ENCODE measurements at places on chromosomes 5 and 9.

DNA sequence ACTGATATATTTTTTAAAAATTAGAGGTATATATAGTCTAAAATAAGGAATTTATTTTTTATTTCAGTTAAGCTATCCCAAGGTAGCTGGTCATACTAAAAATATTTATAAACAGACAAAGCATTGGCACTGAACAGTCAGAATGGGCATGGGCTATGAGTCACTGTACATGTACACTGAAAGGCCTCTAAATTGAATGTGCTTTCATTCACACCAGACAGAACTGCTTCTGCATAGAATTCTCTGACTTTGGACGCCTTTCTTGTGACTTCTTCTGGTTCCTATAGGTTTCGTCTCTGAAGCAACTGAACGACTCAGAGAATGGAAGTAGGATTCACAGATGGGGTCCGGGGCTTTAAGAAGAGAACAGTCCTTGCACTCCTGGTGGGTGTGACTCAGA is 394.8 kb upstream of the MEF2C start:
- DNase-seq = no peak

- DNase-seq = no peak
Observed at GRCh38 chr9:128494108-128494745, 10.3 kb upstream of the GLE1 start.

DNA sequence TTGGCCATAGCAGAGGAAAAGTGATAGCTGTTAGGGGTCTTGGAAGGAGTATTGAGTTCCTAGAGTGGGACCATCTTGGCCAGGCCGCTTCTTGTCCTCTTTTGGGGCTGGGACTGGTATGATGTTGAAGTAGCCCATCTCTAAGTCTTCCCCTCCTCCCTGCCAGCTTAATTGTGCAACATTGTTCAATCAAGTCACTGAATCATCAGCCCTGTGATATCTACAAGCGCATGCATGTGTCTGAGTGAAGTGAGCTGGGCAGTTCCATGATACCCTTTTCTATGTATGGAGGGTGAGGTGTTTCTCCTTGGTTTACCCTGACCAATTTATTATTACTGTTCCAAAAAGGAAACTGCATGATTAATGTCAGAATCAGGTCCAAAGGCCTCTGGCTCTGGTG is 112.2 kb downstream of the C9orf152 start:
- DNase-seq = no peak

GRCh38 chr5:57887851-57888621 is 405.4 kb upstream of the ACTBL2 start:
- no peak for DNase-seq

DNA sequence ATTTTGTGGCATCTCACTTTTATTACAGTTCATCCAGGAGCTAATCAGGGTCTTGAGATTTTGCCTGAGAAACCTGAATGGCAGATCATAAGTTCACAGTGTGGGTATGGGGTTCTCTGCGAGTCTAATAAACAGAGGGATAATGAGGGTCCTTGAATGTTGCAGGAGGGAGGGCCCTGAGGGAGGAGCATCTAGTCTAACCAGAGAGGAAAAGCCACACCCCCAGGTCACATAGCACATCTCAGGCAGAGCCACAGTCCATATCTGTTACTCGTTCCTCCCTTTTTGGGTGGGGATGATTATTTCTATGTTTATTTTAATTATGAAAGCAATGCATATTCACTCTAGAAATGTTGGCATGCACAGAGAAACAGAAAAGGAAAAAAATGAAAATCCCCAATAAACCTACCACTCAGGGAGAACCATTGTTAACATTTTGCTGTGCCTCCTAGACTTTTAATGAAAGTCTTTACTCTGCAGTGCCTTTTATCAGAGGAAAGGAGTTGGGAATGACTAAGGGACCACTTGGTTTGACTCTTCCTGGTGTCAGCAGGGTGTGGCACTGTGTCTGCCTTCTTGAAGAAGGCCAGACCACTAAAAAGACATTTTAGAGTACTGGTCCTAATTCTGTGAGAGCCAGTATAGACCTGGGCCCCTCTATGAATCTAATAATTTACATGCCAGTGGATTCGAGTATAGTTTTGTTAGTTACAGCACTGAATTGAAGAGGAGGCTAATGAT is 2.8 kb downstream of the GALNT12 start:
- no peak for DNase-seq

DNA sequence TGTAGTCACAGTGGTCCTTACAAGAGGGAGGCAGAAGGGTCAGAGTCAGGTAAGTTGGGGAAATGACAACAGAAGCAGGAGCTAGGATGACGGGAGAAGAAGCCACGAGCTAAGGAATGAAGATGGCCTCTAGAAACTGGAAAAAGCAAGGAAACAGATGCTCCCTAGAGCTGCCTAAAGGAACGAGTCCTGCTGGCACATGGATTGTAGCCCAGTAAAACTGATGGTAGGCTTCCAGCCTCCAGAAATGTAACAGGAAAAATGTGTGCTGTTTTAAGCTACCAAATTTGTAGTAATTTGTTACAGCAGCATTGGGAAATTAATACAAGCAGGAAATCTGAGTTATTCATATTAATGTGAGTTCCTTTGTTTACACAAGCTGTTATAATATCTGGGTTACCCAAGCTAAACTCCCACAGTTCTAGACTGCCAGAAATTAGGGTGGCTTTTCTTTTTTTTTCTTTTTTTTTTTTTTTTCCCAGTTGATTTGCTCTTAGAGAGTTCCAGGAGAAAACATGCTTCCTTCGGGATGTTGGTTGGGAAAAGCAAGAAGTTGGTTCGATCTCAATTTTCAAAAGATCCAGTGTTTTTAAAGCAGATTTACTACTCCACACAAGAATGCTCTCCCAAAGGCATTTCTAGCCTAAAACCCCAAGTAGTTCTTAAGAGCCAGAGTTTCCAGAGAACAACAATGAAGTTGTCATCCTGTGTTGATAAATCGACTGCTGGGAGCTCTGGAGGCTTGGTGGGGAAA is 400.0 kb upstream of the SLC24A2 start:
- no peak for DNase-seq

DNA sequence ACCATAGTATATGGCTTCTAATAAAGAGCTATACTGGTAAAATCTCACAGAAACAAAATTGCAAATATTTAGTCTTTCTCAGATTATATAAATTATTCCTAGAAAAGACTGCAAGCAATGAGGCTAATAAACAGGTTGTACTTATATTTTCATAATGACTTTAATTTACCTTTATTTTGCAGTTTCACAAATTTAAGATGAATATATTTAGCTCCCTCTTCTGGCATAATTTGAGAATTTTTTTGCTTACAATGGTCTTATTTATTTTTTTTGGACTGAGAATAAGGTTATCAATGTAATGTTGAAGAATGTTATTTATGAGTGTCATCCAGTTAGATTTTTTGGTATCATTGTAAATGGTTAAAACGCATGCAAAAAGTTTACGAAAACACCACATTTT is 56.7 kb downstream of the PIK3R1 start:
- DNase-seq = no peak

DNA sequence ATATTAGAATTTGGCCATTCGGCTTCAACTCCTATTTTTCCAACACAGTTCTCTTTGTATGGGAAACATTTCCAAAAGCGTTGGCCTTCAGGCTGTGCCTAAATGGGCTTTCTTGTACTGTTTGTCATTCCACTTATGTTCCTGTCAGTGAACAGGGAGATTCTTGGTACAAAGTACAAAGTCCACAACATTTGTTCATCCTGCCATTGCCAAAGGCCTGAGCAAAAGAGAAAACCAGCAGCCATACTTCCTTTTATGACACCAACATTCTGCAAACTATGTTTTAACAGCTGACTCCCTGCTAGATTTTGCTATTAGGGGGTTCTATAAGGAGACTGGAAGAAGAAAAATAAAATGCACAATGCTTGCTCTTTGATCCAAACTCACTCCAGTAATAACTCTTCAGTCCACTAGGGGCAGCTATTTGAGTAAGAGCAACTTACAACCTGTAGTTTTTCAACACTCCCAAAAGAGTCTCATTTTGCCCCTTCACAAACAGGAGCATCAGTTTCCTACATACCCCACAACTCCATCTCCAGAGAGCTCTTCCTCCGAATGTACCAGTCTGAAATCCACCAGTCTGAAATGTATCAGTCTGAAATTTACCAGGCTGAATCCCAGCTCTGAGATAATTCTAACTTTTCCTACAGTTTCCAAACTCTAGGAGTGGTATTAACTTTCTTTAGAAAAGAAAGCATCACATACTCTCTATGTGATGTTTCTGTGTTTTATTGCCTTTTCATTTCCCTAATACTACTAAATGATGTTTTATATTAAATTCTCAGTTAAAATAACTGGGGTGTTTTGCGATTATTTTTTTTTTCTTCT is 693.8 kb downstream of the DNAH5 start:
- no peak for DNase-seq

DNA sequence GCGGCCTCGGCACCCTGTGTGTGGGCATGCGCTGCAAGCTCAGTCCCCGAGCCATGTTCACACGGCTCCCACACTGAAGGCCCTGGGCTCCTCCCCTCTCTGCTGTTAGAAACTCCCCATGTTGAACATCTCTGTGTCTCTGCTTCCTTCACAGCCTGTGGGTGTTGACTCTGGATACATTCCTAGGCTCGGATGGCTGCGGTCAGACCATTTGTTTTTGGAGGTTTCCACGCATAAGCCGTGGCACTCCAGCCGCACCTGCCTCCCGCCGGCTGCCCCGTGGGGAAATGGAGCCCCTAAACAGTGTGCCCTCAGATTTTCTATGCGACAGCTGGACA is 31.2 kb upstream of the LRRC14B start:
- DNase-seq = no peak

GRCh38 chr9:135166565-135166964 is 79.1 kb downstream of the OLFM1 start:
- no peak for DNase-seq

GRCh38 chr5:8842971-8843551 is 702.8 kb downstream of the SEMA5A start:
- DNase-seq = no peak

- no peak for DNase-seq
Observed at GRCh38 chr5:6582507-6583048, 50.3 kb downstream of the NSUN2 start.

- no peak for DNase-seq
Observed at GRCh38 chr9:112794731-112795130, 44.2 kb downstream of the SNX30 start.

DNA sequence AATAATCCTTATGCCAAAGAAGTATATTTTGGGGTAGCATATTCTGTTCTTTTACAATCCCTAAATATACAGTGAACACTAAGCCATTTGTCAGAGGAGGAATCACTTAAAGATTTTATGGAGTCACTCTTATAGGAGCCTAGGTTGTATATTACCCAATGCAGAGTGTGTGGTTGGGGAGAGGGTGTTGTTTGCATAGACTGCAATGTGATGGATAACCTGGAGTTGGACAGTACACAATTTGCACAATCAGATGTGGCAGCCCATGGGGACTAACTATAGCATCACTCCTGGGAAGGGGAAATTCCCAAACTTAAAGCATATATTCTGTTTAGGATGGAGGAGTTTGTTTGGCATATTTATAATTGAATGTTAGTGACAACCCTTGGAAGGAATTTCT is 9.6 kb upstream of the NDFIP1 start:
- DNase-seq = no peak

DNA sequence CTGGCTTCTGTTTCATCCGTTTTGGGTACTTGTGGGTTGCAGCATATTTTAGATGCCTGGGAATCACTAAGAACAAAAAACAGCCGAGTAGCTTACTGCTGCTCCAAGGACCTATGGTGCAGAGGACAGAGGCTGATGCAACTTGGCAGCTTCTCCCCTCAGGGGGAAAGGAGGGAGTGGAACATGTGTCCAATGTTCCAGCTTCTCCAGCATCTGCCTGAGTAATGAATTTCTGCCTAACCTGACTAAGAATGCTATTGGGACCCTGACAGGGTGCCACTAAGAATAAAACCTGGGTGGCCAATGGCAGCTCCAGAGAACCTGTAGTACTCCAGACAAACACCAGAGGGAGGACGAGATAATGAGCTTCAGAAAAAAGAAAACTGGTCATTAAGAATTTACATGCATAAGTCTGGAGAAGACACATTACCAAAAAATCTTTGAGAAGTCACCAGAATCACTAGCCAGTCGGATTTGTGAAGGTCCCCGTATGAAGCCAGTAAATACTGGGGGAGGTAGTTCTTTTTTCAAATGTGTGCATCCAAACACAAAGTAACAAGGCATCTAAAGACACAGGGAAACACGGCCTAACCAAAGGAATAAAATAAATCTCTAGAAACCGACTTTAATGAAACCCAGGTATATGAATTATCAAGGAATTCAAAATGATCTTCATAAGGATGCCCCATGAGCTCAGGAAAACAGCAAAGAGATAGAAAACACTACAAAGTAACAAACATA is 293.5 kb downstream of the HINT1 start:
- no peak for DNase-seq

- no peak for DNase-seq
Observed at GRCh38 chr5:61171479-61171878, 9.2 kb upstream of the SMIM15 start.

DNA sequence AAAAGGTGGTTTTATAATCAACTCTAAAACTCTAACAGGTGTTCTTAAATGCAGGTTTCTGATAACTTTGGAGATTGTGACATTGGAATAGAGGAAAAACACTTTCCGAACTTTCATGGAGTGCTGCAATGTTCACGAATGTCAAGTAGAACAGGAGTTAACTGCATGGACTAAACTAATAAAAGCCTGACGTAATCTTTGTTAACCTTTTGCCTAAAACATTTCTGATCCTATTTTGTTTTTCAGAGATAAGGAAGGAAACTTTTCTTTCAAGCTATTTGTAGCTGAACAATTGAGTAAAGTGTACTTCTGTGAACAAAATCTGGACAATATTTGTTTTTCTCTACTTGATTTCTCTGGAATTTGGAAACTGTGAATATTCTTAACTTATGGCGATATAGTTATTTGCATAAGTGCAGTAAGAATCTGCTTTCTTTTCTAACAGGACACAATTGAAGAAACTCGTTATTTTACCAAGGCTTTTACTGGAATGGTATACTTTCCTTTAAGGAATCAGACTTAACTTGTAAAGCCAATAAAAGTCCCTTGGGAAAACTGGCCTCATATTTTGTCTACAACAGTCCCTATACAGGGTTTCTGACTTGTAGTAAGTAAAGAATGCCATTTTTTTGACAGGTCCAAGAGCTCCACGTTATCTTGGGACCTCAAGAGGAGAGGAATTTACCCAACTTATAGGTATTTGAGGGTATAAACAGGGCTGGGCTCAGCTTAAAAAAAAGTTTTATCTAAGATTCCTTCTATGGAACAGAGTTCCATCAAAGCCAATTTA is 154.7 kb downstream of the NXNL2 start:
- DNase-seq = no peak

DNA sequence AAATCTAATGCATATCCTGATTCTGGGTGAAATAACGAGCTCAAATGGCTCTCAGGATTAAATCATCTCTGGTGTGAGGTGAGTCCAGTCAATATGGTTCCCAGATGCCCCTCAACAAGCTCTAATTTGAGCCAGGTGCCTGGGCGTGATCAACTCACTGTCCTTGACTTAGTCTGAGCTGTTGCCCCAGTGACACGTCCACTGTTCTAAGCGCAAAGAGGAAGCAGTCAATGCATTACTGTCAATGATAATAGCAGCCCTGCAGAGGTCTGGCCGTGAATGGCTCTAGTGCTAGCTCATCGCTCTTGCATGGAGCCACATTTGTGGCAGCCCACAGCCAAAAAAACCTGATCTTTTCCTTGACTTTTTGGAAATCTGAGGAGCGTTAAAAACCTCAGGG is 128.6 kb upstream of the EFNA5 start:
- DNase-seq = no peak

Data from activated naive CD8-positive, alpha-beta T cell treated with anti-CD3 and anti-CD28 coated beads, Interleukin-2, amount 50 U/mL, for 16 hours (primary cell).